Panc1 (cell line): ENCODE measurements at places on chromosomes 11 and 22. TPM values are rescaled to one million over a fixed set of nuclear protein-coding genes. Genes with fewer than 3 reads are reported as not detected.

DNA sequence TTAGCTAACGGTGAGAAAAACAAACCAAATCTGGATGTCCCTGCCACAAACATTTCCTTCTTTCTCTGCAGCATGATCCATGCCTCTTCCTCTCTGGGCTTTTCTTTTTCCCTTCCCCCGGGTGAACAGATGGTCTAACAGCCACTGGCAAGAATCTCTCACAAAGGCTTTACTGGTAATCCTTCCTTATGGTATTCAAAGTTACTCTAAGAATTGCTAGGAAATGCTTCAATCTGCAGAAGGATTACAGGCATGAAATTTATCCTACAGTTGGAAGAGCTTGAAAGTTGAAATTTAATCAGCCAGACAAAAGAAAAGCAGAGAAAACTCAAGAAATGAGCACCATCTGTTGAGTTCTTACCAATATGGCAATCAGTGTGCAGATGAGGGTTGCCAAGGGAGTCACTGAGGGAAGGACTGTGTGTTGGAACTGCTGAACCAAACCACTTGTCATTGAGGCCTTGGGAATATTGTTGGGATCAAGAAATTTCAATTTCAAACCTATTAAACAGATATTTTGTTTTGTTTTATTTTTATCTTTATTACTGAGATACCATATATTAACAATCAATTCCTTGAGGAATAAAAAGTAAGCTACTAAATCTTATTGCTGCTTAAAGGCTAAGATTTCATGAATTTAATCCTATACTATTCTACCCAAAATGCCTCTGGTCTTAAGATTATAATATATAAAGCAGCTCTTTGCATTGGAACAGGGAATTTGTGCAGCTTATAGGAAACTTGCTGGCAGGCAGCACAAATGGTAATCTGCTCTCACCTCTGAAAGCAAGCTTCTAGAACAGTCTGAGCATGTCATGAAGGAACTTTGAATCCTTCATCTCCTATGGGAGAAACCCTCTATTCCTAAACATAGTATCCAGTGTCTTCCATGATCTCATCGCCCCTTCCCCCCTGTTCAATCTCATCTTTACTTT is 29.7 kb upstream of the NDUFC2 start:
- H3K27ac ChIP-seq = no peak overlapping the region
- no peaks in the 10 kb centered on the region for H3K27me3 ChIP-seq
- DNase-seq = no peak

- no peaks in the 10 kb centered on the region for H3K27me3 ChIP-seq
- DNase-seq = no peak
- no peak overlapping the region for H3K27ac ChIP-seq
- H3K4me3 ChIP-seq = no peak overlapping the region
Observed at GRCh38 chr11:84645988-84646694, 981.0 kb downstream of the DLG2 start.

GRCh38 chr11:121347813-121348212 is 55.2 kb downstream of the SC5D start:
- peaks cover 44% of the 10 kb centered on the region for H3K27me3 ChIP-seq
- DNase-seq = no peak
- no peak overlapping the region for H3K4me3 ChIP-seq

DNA sequence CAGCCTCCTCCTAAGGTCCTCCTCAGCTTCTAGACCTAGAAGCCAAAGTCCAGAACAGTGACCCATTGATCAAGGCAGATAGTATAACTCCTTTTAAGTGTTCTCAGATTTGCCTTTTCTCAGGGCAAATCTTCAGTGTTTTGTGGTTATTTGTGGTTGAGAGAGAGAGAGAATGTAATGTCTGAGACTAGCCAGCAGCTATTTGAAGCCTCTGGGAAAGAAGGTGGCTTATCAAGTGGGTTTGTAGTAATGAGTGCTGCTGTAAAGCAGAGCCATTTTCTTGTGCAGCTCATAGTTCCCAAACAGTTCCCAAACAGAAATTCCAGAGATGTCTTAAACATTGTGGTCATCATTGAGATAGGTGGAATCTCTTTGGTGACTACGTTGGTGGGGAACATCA is 89.5 kb downstream of the RNF169 start:
- H3K4me3 ChIP-seq = no peak overlapping the region
- no peak overlapping the region for H3K27ac ChIP-seq
- peaks cover 29% of the 10 kb centered on the region for H3K36me3 ChIP-seq
- no peaks in the 10 kb centered on the region for H3K4me1 ChIP-seq
- DNase-seq = no peak
- H3K27me3 ChIP-seq = no peaks in the 10 kb centered on the region

DNA sequence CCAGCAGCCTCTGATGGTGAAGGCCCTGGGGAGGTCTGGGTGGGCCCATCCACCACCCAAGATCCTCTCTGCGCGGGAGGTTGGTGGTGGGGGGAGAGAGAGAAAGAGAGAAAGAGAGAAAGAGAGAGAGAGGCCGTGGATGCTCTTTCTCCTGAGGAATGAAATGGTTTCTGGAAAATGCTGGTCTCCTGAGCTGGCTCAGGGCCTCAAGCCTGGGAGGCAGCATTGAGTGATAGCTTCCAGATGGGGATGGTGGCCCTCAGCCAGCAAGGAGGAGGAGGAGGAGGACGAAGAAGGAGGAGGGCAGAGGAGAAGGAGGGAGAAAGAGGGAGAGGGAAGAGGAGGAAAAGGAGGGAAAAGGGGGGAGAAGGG is 4.6 kb downstream of the TSPAN32 start:
- DNase-seq = no peak
- no peaks in the 10 kb centered on the region for H3K27me3 ChIP-seq

GRCh38 chr11:116596346-116597260 is 176.2 kb downstream of the BUD13 start:
- no peak overlapping the region for H3K4me3 ChIP-seq
- no peak overlapping the region for H3K27ac ChIP-seq
- no peaks in the 10 kb centered on the region for H3K36me3 ChIP-seq
- H3K27me3 ChIP-seq = peaks cover 14% of the 10 kb centered on the region

- no peak for DNase-seq
- H3K4me1 ChIP-seq = no peaks in the 10 kb centered on the region
- H3K36me3 ChIP-seq = no peaks in the 10 kb centered on the region
- no peak overlapping the region for H3K27ac ChIP-seq
- peaks cover 3% of the 10 kb centered on the region for H3K27me3 ChIP-seq
Observed at GRCh38 chr11:111406091-111406490, 27.0 kb upstream of the POU2AF1 start.

GRCh38 chr11:85672105-85672902 is 7.4 kb upstream of the CREBZF start:
- DNase-seq = no peak
- no peaks in the 10 kb centered on the region for H3K36me3 ChIP-seq
- no peaks in the 10 kb centered on the region; the same call in 1 of the 2 replicates for H3K4me1 ChIP-seq
- no peaks in the 10 kb centered on the region for H3K27me3 ChIP-seq
- H3K4me3 ChIP-seq = no peak overlapping the region

DNA sequence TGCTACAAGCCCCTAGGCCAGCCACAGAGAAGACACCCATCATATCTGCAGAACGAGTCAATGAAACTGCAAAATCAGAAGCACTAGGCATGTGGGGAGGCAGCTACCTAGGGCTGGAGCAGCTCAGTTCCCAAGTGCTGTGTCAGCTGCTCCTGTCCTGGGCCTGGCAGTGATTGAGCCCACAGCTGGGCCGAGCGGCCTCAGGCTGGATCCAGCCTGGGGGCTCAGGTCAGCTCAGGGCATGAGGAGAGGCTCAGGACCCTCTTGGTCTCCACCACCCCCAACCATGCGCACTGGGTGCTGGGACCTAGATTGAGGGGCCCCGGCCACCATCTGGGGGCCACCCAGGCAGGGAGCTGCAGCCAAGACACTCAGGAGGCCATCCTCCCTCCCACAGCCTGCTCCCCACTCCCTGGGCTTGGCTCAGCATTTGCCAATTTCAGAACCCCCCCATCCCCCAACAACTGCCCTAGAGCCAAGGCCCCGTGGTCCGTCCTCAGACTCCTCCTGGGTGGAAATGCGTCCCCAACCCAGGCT is 2.4 kb upstream of the TNNT3 start:
- H3K36me3 ChIP-seq = no peaks in the 10 kb centered on the region
- H3K27me3 ChIP-seq = no peaks in the 10 kb centered on the region; the same call in 1 of the 2 replicates
- DNase-seq = no peak
- peaks cover 9% of the 10 kb centered on the region for H3K4me1 ChIP-seq
- no peak overlapping the region for H3K27ac ChIP-seq

- DNase-seq = no peak
- no peaks in the 10 kb centered on the region for H3K4me1 ChIP-seq
- H3K27ac ChIP-seq = no peak overlapping the region
- no peaks in the 10 kb centered on the region for H3K36me3 ChIP-seq
- H3K27me3 ChIP-seq = no peaks in the 10 kb centered on the region
- no peak overlapping the region for H3K4me3 ChIP-seq
Observed at GRCh38 chr11:72352859-72353551, 81.3 kb downstream of the CLPB start.

DNA sequence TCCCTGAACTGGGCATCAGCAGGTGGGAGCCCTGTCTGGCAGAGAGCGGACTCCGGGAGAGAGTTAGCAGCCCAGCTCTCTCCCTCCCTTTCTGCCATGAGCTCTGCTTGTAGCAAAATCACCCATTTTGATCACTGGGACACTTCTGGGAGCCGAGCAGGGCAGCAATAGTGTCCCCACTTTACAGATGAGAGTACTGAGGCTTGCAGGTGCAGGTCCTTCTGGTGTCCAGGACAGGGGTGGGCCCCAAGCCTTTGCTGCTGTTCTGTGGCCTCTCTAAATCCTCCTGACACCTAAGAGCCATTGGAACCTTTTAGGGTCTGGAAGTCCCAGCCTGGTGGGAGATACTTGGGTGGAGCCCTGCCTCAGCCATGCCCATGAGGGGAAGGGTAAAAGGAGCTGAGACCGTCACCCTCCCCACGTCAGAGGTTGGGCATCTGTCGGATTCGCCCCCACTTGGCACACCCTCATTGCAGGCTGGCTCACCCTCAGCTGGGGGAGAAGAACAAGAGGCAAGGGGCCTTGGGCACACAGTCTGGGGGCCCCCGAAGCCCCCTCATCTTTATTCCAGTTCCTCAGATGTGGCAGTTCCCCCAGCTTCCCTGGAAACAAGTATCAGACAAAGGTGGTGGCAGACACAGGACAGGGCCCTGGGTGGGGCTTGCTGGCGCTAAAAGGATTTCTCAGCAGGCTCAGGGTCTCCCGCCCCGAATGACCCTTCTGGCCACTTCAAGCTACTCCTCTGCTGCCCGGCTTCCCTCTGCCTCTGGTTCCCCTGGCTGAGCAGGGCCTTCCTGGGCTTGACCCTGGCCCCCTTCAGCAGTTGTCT is 4.5 kb downstream of the RIN1 start:
- H3K36me3 ChIP-seq = no peaks in the 10 kb centered on the region
- peaks cover 27% of the 10 kb centered on the region for H3K4me1 ChIP-seq
- no peaks in the 10 kb centered on the region for H3K27me3 ChIP-seq
- DNase-seq = no peak
- no peak overlapping the region for H3K4me3 ChIP-seq
- H3K27ac ChIP-seq = no peak overlapping the region

DNA sequence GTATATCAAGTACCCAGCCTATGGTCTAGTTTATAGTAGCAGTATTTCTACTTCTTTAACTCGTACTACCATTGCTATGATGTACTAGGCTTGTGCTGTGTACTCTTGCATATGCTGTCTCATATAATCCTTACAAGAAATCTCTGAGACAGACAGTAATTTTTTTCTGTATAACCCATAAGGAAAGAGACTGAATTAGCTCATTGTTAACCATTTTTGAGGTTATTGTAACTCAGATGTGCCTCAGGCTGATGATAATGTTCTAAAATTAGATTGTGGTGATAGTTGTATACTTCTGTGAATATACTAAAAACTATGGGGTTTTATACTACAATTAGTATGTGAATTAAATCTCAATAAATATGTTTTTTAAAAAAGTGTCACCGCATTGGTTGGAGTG is 112.2 kb upstream of the RRM1 start:
- H3K36me3 ChIP-seq = no peaks in the 10 kb centered on the region
- H3K27me3 ChIP-seq = no peaks in the 10 kb centered on the region
- DNase-seq = no peak
- no peaks in the 10 kb centered on the region for H3K4me1 ChIP-seq
- H3K4me3 ChIP-seq = no peak overlapping the region

DNA sequence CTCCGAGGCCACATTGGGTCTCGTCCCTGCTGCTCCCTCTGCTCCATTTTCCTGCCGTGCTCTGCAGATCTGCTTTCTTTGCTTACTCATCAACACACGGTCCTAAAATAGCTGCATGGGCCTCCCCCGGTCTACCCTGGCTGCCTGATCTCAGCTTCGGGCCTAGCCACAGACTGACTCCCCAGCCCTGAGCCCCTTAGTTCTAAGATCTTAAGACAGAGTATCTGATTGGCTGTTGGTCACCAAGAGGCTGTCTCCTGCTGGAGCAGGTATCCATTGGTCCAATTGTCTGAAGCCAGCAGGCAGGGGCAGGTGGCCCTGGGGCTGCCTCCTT is 53.7 kb upstream of the NECTIN1 start:
- peaks cover 4% of the 10 kb centered on the region; the same call in 1 of the 2 replicates for H3K27me3 ChIP-seq
- DNase-seq = no peak
- no peaks in the 10 kb centered on the region for H3K4me1 ChIP-seq
- no peak overlapping the region for H3K4me3 ChIP-seq
- H3K27ac ChIP-seq = no peak overlapping the region

DNA sequence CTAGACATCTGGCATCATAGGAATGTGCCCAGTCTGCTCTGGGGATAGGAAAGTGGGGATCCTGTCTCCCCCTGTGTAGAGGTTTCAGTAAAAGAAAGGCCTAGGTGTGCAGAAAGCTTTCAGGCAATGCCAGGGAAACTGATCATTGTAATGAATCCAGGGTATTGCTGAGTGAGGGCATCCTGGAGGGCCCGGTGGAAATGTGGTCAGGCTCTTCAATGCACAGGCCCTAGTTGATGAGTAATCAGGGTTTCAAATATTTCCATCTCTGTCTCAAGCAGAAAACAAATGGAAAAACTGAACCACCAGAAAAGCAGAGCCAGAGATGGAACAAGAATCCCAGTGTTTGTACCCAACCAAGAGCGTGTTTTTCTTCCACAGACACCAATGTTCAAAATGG is 2.0 kb downstream of the CD3E start:
- H3K27ac ChIP-seq = no peak overlapping the region
- no peaks in the 10 kb centered on the region for H3K36me3 ChIP-seq
- peaks cover 15% of the 10 kb centered on the region for H3K27me3 ChIP-seq
- H3K4me1 ChIP-seq = no peaks in the 10 kb centered on the region

GRCh38 chr11:131561501-131561900 is 191.1 kb downstream of the NTM start:
- no peaks in the 10 kb centered on the region for H3K36me3 ChIP-seq
- no peaks in the 10 kb centered on the region for H3K4me1 ChIP-seq
- H3K27me3 ChIP-seq = no peaks in the 10 kb centered on the region; the same call in 1 of the 2 replicates
- no peak overlapping the region for H3K27ac ChIP-seq

Gene ARFGAP3
- total RNA-seq = 27.0 TPM

Gene RIC3
- 4.2 TPM for total RNA-seq

Gene KDM4E
- total RNA-seq = not detected

Gene HTR3A
- 0.21 TPM for total RNA-seq

Gene OR5B17
- not detected for total RNA-seq

Gene CNTF
- 3.0 TPM for total RNA-seq

Gene DGAT2
- 19.2 TPM for total RNA-seq

Gene PPP6R3
- 163 TPM for total RNA-seq
